HS-5 (cell line): ENCODE measurements at places on chromosomes 6 and 20.
A peak's percentile ranks its signal among the peaks of the same experiment; 100 is the strongest.

- no peak for DNase-seq
Measured at GRCh38 chr20:31751126-31751525, 12.0 kb downstream of the TPX2 start.

DNA sequence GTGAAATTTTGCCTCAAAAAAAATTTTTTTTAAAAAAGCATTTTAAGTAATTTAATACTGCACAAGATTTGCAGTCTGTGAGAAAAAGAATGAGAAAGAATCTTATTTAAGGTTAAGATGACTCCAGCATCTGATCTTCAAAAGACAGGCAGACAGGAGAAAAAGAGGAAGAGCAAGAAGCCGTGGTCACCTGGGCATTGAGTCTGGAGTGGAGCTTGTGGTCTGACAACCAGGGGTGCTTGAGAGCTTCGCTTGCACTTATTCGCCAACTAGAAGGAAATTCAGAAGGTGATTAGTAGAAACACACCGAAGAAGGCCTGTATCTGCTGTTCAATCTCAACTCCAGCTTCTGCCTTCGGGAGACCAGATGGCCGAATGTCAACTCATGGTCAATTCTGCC, 75.9 kb downstream of the MYLK4 start:
- DNase-seq: no peak

- DNase-seq: no peak
Measured at GRCh38 chr20:48635361-48635760, 192.4 kb downstream of the PREX1 start.

- no peak for DNase-seq
Measured at GRCh38 chr20:41276317-41276751, 41.2 kb downstream of the ZHX3 start.

- DNase-seq: no peak
Measured at GRCh38 chr6:37816599-37817375, 2.7 kb upstream of the ZFAND3 start.

- DNase-seq: no peak
Measured at GRCh38 chr20:37781626-37782025, 87.8 kb downstream of the CTNNBL1 start.

GRCh38 chr6:168995526-168996355, 257.9 kb downstream of the THBS2 start:
- DNase-seq: no peak

- peak; percentile 67 for DNase-seq
Measured at GRCh38 chr6:34425498-34426410, at the start of gene RPS10. Gene RPS10 (minus strand): TSS chr6:34426069. CDS start chr6:34425221, 848 bp downstream.

DNA sequence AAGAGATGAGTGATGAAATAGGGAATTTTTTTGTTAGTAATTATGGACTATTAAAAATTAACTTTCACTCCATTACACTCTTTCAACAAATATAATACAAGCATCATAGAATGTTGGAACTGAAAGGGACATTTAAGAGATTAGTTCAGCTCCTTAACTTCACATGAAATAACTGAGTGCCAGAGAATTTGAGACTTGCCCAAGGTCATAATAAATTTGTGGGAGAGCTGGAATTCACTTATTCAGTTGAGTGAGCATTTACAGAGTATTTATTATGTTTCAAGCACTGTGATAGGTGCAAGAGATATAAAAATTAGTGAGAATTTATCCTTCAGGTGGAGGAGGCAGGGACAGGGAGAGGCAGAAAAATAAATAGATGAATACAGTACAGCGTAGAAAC, 154.6 kb downstream of the KCNQ5 start:
- DNase-seq: no peak

- DNase-seq: no peak
Measured at GRCh38 chr6:71766796-71767195, 119.6 kb upstream of the RIMS1 start.

DNA sequence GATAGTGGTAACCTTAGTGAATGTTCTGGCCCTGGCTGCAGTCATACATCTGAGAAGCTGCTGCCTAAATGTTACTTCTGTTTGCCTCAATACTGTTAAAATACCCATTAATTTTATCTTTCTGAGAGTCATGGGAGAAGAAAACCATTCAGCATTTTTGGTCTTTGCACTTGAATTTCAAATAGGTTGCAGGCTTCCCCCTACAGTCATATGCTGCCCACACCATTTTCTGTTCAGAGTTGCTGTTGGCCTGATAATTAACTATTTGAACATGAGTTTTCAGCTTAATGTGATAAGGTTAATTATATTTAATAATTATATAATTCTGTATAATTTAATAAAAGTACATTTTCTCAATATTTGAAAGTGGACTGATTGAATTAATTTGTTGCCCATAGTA, 325.5 kb upstream of the KCNQ5 start:
- DNase-seq: no peak

GRCh38 chr6:113693851-113694250, 163.3 kb upstream of the MARCKS start:
- DNase-seq: no peak

- no peak for DNase-seq
Measured at GRCh38 chr20:53124075-53124551, 152.0 kb downstream of the TSHZ2 start.

GRCh38 chr6:157034436-157035230, 257.5 kb downstream of the ARID1B start:
- no peak for DNase-seq

DNA sequence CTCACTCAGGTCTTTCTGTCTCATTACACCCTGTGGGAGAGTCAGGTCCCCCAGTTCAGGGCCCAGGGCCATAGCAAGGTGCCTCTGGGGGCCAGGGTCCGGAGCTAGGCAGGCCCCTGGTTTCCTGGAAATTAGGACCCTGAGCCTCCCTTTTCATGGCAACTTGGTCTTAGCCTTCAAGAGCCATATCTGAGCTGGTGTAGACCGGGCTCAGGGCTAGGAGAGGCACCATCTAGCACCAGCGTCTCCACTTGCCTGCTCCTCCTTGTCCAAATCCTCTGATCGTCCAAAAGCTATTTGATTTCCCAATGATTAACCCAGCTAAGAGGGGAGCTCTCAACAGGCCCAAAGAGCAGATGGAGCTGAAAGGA, 5.6 kb downstream of the MDFI start:
- no peak for DNase-seq

DNA sequence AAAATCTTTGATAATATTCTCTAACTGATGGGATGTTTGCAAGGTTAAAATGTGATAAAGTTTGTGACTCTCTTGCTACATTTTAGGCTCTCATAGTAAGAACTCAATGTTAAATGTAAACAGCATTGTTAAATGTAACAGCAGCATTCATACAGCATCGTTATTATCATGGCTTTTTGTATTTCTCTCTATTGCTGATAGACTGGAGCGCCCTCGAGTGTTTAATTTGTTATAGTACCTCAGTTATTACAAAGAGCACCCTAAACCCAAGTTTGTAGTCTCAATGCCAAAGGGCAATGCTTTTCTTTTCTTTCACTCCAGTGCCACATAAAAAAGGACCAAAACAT, 14.9 kb upstream of the TTPAL start:
- DNase-seq: no peak

- no peak for DNase-seq
Measured at GRCh38 chr6:56339524-56339923, 92.1 kb upstream of the COL21A1 start.

GRCh38 chr20:4978050-4978918, 23.0 kb downstream of the SLC23A2 start:
- no peak for DNase-seq

GRCh38 chr20:32040142-32040953, 11.7 kb upstream of the HCK start:
- no peak for DNase-seq

DNA sequence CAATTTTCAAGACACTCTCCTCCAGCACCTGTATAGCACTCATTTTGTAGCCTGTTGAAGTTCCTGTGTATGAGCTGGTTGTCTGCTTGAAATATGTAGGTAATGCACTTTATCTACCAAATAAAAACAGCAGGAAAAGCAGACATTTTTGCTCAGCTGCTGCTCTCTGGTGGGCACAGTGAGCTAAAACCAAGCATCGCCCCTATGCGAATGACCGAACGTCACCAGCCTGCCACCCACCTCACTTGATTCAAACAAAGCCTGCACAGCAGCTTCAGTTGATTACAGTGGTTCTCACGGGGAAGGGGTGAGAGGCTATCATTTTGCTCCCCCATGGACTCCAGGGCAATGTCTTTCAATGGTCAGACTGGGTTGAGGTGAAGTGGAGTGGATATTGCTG, 185.7 kb downstream of the SASH1 start:
- no peak for DNase-seq
